Cardiac fibroblast (primary cell): ENCODE measurements at places on chromosomes 2 and 18.

GRCh38 chr2:223442847-223443246, 159.3 kb downstream of the SCG2 start:
- no peak for DNase-seq

- peak; percentile 61 for DNase-seq
These were observed 180.2 kb downstream of the RNF144A start for GRCh38 chr2:7097353-7097895.

DNA sequence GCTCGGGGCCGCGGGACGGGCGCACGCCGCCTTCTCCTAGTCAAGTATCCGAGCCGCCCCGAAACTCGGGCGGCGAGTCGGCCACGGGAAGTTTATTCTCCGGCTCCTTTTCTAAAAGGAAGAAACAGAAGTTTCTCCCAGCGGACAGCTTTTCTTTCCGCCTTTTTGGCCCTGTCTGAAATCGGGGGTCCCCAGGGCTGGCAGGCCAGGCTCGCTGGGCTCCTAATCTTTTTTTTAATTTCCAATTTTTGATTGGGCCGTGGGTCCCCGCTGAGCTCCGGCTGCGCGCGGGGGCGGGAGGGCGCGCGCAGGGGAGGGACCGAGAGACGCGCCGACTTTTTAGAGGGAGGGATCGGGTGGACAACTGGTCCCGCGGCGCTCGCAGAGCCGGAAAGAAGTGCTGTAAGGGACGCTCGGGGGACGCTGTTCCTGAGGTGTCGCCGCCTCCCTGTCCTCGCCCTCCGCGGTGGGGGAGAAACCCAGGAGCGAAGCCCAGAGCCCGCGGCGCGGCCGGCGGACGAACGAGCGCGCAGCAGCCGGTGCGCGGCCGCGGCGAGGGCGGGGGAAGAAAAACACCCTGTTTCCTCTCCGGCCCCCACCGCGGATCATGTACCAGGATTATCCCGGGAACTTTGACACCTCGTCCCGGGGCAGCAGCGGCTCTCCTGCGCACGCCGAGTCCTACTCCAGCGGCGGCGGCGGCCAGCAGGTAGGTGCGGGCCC, 617 bp downstream of the FOSL2 start:
- peak; percentile 74 for DNase-seq

GRCh38 chr2:210162466-210163124, 8.6 kb downstream of the KANSL1L start:
- DNase-seq, result peak; percentile 27

DNA sequence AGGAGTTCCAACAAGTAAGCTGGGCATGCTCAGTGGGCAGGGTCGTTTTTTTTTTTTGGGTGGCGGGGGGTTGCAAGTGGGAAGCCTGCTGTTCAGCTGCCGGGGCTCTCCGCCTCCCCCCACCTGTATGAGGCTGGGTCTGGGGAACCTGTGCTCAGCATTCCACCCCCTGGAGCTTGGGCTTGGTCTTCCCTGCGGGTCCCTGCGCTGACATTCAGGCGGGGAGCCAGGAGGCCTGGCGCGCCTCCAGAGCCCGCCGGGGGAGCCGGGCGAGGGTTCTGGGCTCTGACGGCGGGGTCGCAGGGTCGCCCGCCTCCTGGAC, 822 bp upstream of the GPD2 start:
- no peak for DNase-seq

- DNase-seq, result no peak
These were observed 37.8 kb downstream of the NYAP2 start for GRCh38 chr2:225437319-225437718.
